Urothelium cell line (cell line): ENCODE measurements at places on chromosomes 5 and 9.

DNA sequence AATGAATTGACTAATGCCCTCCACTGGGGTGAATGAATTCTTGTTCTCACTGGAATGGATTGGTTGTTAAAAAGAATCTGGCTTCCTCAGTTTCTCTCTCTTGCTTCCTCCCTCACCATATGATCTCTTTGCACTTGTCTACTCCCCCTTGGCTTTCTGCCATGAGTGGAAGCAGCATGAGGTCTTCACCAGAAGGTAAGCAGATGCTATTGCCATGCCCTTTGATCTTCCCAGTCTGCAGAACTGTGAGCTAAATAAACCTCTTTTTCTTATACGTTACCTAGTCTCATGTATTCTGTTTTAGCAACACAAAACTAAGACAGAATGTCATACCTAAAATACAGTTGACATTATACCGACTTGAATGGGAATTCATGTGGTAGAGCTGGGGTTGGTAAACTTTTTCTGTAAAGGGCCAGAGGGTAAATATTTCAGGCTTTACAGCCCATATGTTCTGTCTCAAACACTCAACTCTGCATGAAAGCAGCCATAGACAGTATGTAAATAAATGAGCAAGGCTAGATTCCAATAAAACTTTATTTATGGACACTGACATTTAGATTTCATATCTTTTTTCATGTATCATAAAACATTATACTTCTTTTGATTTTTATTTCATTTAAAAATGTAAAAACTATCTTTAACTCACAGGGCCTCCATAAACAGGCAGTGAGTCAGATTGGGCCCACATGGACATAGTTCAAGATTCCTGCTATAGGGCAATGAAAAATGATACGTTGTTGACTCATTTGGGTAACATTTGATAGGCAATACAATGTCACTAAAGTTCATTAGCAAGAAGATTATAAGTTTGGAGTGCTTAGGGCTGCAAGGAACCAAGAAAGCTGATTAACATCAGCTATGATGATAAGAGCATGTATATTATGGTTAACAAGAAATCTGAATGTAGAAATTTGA lies 79.4 kb upstream of the TLE4 start:
- no peak for DNase-seq

- DNase-seq = peak; percentile 77
Measured at GRCh38 chr9:111356481-111357244, 26.6 kb upstream of the OR2K2 start.

DNA sequence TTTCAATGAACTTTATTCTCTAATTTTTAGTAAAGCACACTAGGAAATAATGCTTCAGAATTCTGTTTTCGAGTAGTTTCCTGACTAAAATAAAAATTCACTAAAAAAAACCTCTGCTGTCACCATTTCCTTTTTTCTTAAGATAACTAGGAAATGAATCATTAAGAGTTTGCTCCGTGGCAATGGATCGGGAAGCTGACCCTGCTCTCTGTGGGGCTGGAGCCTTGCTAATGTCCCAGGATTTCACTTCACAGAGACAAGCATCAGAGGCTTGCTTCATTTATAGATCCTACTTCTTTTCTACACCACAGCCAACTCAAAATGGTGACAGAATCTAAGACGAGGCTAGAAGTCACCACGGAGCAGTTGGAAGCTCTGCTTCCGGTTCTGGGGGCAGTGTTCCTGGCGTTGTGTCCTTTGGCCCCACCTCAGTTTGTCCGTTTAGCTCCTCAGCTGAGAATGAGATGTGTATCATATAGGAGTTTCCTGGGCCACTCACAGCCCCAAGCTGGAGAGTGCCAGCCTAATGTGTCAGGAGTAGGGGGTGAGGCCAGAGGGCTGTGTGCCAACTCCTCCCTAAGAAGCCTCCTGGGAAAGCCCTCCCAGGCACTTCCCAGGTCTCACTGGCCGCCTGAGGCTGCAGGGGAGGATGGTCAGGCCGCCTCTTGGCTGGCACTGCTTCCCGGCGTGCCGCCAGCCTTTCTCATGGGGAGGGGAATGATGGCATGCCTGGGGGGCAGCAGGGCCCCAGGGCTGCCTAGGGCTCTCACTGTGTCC lies 19.6 kb downstream of the TENT4A start:
- peak; percentile 33 for DNase-seq

GRCh38 chr5:57445006-57445704 lies 37.5 kb downstream of the ACTBL2 start:
- DNase-seq = no peak

DNA sequence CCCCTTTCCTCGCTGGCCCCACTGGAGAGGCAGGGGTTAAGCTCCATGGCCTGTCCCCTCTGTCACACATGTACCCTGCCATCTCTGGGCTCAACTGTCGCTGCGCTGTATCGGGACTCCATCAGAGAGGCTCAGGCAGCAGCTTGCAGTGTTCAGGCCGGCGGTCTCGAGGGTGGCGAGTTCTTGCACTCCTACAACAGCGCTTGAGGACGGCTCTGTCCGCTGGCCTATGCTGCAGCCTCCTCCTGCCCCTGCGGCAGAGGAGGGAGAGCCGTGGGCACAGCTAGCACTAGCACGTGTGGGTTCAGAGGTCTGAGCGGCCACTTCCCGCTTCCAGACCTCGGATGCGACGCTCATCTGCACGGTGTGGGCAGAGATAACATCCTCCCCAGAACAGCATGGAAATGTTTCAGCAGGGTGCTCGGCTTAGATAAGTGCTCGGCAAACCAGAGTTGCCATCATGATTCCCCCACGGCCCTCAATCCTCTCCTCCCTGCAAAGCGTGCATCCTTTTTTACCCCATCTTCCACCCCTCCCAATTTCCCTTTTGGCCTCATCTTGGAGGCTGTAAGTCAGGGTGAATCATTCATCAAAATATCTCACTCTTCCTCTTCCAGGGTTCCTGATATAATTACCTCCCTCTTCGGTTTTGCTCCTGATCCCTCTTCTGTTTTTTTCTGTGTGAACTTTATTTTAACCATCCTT lies 41.9 kb upstream of the FUBP3 start:
- DNase-seq = no peak

DNA sequence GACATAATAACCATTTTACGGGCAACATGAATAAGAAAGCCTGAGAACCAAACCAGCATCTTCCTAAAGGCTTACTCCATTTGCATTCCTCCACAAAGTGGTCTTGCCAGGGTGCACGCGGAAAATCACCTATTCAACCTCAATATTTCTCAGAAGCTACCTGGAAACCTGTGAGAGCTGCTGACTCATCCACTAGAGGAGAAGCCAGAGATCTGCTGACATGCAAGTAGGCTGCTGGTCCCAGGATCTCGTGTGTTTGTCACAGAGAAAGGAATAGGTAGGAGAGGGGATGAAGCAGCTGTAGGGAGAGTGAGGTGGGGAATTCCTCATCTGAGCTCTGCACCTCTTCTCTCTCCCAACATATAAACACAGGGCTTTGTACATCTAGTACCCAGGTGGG lies 138.1 kb downstream of the ADAMTS12 start:
- no peak for DNase-seq

DNA sequence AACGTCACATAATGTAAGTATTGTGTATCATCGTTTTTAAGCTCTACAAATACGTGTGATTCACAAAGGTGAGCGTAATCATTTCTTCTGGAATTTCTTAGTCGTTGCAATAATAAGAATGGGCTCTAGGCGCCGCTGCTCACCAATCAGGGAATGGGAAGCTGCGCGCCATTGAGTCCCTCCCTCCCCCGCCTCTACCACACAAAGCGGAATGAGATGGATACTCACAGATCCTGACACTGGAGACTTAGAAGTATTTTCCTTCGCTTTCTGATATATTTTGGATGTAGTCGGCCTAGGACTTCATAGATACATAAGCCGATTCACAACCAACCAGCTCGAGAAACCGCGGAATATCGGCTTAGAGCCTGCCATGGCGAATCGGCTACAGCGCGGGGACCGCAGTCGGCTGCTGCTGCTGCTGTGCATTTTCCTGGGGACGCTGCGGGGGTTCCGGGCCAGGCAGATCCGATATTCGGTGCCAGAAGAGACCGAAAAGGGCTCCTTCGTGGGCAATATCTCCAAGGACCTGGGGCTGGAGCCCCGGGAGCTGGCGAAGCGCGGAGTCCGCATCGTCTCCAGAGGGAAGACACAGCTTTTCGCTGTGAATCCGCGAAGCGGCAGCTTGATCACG lies at the start of gene PCDHGA11:
TSS of gene PCDHGA11 (plus strand) at position 197 of the 634 bp plus-strand sequence. CDS start at position 374, 177 bp downstream.
- no peak for DNase-seq
